Dermis microvascular lymphatic vessel endothelial cell (primary cell): ENCODE measurements at places on chromosomes 3 and 15. TPM values are rescaled to one million over a fixed set of nuclear protein-coding genes. Genes with fewer than 3 reads are reported as not detected.

DNA sequence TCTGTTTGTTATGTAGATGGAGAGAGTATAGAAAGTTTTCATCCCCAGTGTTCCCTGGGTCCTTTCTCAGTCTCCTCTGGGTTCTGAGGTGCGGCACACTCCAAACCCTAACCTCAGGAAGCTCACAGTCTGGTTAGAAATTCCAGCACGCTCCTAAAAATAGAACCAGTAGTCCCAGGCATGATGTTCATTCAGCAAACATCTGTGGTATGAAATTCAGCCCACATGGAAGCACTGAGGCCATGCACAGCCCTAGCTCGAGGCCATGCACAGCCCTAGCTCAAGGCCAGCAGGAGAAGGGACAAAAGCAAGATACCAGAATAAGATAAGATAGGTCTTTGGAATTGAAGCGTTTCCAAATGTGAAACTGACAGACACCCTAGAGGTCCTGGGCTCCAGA, 82.3 kb upstream of the OXTR start:
- DNase-seq = no peak

Gene GATM
- 0.26 and 0.38 TPM in 2 replicates for total RNA-seq

GRCh38 chr3:153503873-153504272, 341.8 kb downstream of the RAP2B start:
- no peak for DNase-seq

DNA sequence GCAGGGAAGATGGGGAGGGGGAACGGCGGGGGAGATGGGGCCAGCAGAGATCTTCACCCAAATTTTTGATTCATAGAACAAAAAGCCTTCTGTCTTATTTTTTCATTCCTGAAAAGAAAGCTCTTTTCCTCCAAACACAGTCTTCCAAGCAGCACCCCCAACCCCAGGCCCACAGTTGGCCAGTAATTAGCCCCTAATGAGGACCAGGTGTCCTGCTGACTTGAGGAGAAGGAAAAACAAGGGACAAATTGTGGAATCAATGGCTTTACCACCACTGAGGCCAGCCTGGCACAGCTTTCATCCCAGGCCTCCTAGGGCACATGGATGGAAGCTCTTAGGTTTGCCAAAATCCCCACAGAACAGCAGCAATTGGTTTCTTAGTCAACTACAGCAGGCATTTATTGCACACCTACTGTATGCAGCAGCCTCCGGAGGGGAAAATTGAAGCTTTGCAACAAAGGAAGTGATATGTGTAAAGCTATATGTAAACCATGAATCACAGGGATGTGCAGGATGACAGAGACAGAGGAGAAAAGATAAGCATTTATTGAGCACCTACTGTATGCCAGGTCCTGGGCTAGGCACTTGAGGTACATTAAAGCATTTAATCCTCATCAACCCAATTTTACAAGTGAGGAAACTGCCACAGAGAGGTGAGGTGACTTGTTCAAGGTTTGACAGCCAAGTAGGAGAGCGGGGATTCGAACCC, 199.5 kb downstream of the TBC1D2B start:
- DNase-seq = no peak

Gene IL20RB
- 0.51 and 0.63 TPM in 2 replicates for total RNA-seq

- no peak for DNase-seq
These were observed 1.9 kb downstream of the ATP1B3 start for GRCh38 chr3:141878326-141878725.

- DNase-seq = no peak
These were observed 18.5 kb downstream of the PAQR9 start for GRCh38 chr3:142945023-142945422.

Gene CHD2
- 40.2 and 47.4 TPM in 2 replicates for total RNA-seq

DNA sequence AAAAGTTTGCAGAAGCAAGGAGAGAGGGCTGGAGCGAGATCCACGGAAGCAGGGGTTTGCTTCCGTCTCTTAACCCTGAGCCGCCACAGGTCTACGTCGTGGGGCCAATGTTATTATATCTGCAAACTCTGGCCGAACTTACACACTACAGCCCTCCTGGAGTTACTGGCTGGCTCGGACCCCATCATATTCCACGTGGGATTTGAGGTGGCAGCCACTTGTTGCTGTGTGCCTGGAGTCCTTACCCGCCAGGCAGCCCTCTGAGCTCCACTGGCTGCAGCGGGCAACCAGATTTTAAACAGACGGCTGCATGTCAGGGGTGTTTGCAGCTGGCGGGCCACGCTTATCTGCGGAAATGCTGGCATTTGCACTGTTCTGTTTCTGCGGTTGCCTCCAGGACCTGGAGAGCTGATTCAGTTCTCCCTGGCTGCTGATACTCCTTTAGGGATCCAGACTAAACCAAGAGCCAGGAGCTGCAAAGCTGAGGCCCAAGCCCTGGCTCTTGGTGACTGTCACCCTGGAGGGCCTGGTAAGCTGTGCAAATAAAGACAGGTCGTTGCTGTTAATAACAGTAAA, 34.7 kb downstream of the TM2D3 start:
- DNase-seq = no peak

- no peak for DNase-seq
These were observed 31.4 kb downstream of the SEMA7A start for GRCh38 chr15:74402337-74402841.

DNA sequence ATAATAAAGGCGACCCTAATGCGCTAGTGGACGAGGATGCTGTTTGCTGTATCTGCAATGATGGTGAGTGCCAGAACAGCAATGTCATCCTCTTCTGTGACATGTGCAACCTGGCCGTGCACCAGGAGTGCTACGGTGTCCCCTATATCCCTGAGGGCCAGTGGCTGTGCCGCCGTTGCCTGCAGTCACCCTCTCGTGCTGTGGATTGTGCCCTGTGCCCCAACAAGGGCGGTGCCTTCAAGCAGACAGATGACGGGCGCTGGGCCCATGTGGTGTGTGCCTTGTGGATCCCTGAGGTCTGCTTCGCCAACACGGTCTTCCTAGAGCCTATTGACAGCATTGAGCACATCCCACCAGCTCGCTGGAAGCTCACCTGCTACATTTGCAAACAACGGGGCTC, 7.6 kb downstream of the BRPF1 start:
- no peak for DNase-seq

Gene TICRR
- total RNA-seq = 1.5 and 2.7 TPM in 2 replicates

DNA sequence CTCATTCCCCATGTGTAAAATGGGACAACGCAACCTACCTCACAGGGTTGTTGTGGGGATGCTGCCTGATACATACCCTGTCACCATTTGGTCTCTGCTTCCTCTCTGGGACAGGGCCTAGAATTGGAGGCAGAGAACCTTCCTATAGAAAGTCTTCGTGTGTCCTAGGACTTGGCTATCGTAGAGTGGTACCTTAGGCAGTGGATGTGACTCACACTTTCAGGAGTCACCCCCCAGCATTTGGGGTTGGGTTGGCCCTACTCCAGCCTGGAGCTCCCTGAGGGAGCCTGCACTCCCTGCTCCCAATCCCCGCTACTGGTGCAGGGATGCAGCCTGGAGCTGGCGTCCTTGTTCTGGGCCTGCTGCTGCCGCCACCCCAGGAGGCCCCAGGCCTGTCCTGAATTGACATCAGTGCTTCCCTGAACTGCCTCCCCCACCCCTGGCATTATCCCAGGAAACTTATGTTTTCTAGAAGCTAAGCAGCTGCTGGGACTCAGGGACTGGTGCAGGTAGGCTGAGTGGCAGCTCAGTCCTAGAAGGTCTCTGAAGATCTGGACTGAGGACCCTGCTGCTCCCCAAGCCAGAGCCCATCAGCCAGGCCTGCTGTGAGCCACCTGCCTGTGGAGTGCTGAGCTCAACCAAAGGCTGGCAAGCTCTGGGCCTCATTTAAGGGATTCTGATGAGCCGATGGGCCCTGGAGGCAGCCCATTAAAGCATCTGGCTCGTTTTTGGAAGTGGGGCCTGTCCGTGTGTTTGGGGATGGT, 9.9 kb downstream of the C15orf39 start:
- no peak for DNase-seq

- no peak for DNase-seq
These were observed 24.7 kb downstream of the XPC start for GRCh38 chr3:14153663-14154062.

DNA sequence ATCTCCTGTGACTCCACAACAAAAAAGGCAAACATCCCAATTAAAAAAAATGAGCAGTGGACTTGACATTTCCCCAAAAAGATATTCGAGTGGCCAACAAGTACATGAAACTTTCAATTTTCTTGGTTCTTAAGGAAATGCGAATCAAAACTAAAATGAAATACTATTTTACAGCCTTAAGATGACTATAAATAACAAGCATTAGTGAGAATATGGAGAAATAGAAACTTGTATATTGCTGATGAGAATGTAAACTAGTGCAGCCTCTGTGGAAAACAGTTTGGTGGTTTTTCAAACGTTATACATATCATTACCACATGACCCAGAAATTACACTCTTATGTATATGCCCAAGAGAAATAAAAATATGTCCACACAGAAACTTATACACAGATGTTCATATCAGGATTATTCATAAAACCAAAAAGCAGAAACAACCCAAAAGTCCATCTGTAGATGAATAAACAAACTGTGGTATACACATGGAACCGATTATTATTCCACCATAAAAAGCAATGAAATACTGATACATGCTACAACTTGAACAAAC, 153.2 kb upstream of the GPR149 start:
- DNase-seq = no peak

GRCh38 chr15:26438316-26438715, 334.6 kb downstream of the GABRB3 start:
- no peak for DNase-seq

Gene LRRIQ4
- total RNA-seq = under 0.01 TPM in 1 of 2 replicates, not detected in the other

DNA sequence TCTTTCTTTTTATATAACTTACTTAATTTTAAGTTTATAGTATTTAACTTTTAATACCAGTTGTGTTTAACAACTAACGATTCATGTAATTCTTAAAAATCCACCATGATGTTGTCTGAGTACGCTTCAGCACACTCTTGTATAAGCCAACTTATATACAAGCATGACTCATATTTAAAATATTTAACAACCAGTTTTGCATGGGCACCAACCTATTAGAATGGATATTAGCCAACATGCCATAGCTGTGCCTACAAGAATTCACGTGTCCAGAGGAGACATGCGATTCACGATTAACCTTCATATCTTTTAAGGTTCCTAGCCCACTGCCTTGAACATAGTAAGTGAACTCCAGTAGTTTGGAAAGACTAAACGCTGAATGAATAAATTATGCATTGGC, 1023.2 kb downstream of the TBL1XR1 start:
- DNase-seq = no peak

DNA sequence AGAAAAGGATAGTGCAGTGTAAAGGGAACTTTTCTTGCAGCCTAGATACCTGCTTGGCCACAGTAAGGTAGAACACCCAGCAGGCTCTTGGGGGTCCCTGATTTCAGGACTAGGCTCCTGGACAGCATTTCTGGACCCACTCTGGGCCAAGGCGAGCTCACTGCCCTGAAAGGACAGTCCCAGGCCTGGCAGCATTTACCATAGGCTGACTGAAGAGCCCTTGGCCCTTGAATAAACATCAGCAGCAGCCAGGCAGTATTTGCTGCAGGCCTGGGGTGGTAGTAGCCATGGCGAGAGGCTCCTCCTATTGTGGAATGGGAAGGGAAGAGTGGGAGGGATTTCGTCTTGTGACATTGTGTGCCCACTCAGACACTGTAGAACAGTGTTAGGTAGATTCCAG, 529.2 kb downstream of the TUSC7 start:
- DNase-seq = no peak

Gene NANOGP8
- not detected in 2 replicates for total RNA-seq

Gene IL17RD
- total RNA-seq = 0.26 and 0.38 TPM in 2 replicates
